Left ventricle myocardium superior (tissue), 1 donor: ENCODE measurements at places on chromosomes 3 and 15.

GRCh38 chr3:16423298-16423697, 90.2 kb downstream of the RFTN1 start:
- DNase-seq: no peak

DNA sequence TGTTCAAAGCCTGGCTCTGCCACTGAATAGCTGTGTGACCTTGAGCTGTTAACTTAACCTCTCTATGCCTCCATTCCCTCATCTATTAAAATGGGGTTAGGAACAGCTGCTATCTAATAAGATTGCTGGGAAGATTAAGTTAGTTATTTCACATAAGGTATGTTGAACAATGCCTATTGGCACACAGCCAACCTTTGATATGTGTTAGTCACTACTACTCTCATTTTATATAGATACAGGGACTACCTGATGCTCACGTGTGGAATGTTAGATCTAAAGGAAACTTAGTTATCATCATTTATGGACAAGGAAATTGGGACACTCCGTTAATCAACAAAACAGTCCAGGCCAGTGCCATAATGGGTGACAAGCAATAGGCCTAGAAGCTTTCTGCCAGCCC, 332.4 kb upstream of the PPP2R3A start:
- no peak for DNase-seq

DNA sequence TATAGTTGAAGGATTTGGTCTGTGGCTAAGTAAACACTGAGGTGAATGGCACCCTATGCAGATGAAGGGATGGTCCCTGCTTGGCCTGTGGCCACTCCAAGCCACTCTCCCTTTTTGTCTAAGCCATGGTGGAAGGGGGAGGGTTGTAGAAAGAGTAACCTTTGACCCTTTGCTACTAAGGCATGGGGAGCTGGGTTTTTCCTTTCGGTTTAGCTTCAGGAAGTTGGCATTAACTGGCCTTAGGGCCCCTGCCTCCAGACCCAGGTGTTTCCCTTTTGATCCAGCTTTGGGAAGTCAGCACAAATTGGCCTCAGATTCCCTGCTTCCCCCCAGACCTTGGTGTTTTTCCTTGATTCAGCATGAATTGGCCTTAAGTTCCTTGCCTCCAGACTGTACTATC, 49.5 kb downstream of the EFCAB12 start:
- DNase-seq: no peak

DNA sequence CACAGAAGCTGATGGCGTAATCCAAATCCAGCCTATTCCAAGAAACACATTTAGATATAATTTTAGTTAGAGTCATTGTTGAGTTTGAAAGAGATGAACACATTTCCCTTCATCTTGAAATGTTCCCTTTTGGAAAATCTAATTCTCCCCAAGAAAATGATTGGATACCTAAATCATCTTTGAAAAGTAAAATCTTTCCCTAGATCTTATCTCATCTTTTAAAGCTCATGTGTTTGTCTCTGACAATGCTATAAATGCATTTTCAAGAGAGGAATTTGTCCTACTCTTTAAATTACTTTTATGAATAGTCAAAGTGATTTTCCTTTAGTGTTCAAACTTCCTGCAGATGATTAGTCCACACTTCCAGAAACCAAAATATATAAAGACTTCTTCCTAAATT, 82.6 kb upstream of the CNTN6 start:
- no peak for DNase-seq

DNA sequence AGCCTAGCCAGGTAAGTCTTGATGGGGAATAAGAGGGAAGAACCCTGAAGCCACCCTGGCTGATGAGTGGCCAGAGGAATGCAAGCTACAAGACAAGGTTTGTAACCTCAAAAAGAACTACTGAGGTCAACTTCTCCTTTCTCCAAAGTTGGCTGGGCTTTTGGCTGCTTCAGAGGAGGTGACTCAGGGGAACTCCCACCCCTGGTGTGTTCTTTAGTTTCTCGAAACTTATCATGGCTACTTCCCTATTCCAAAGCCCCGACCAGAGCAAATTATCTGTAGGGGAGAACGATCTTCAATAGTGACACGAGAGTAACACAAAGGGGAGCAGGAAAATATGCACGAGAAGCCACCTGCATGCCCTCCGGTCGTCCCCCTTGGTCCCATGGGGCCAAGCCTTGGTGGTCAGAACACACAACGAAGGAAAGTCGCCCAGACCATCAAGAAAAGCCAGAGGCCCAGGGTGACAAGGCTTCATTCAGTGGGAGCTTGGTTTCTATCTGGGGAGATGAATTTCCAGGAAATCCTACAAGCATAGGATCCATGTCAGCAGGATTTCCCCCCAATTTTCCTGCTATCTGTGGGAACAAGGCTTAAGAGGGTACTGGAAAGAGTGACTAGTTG, 6.5 kb upstream of the BCL2A1 start:
- DNase-seq: no peak

- no peak for DNase-seq
Measured at GRCh38 chr15:67882487-67883233, 42.8 kb upstream of the RNU6-1 start.

DNA sequence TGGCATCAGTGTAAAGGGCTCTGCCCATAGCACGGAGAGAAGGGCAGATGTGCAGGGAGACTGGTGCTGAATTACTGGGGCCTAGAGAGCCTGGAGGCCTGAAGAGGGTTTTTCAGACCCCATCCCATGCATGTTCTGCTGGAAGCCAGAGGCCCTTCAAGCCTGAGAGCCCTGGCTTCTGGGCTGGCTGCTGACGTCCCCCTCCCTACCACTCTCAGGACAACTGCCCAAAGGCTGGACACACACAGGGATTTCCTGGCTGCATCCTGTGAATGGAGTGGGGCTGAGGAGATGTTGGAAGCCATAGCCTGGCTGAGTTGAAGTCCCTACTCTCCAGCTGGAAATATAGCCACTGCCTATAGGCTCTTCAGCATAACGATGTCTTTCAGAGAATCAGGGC, 16.9 kb upstream of the DOCK3 start:
- DNase-seq: no peak

DNA sequence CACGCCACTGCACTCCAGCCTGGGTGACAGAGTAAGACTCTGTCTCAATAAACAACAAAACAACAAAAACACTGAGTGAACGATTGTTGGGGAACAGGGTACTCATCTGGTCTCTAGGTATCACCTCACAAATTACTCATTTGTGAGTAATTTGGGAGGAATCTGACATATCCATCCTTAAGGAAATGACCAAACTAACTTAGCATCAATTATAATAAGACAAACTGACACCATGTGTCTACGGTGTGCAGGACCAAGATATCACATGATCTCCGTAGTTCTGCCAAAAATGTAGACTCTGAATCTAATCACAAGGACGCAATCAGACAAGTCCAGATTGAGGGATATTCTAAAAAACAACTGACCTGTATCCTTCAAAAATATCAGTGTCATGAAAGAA, 12.0 kb upstream of the DAPK2 start:
- DNase-seq: no peak

DNA sequence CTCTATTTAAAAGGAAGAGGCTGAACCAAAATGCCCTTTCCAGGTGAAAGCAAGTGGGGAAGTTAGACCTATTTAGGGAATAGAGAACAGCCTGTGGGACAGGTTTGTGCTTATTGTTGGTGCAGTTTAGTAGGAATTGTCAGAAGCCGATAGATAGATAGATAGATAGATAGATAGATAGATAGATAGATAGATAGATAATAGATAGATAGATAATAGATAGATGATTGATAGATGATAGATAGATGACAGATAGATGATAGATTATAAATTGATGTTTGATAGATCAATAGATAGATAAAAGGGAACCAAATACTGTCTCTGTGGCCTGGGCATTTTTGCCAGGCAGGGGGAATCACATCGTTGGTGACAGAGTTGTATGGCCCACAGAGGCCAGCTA, 42.5 kb downstream of the SH3GL3 start:
- no peak for DNase-seq

- DNase-seq: no peak
Measured at GRCh38 chr3:60641354-60641753, 609.9 kb downstream of the FHIT start.
